ENCODE measurements at places on chromosomes 2 and 18.

DNA sequence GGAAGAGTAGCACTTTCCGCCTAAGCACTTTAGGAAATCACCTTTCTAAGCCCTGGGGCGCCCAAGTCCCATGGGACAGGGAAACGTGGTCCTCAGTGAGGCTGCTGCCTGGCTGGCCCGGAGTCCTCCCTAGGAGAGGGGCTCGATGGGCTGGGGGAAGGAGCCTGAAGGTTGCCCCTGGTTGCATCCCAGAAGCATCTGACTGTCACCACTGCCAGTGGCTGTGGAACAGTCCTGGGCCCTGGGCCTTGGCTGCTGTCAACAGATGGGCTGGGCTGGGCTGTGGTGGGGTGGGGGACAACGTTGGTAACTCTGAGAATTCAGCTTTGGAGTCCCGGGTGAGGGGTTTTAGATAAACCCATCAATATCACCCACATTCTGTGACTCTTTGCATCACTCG lies 22.5 kb downstream of the ASB1 start:
- no peaks in the 10 kb centered on the region for H3K27me3 ChIP-seq
- no peak for DNase-seq
- peaks cover 42% of the 10 kb centered on the region for H3K36me3 ChIP-seq
- no peak overlapping the region for H3K27ac ChIP-seq
- H3K4me1 ChIP-seq: peaks cover 7% of the 10 kb centered on the region

GRCh38 chr2:197237291-197238042 lies 73.1 kb downstream of the ANKRD44 start:
- peaks cover 26% of the 10 kb centered on the region for H3K36me3 ChIP-seq
- H3K4me3 ChIP-seq: peak overlapping the region; percentile 70
- H3K27ac ChIP-seq: peak overlapping the region; percentile 91
- no peak for DNase-seq
- H3K27me3 ChIP-seq: no peaks in the 10 kb centered on the region

DNA sequence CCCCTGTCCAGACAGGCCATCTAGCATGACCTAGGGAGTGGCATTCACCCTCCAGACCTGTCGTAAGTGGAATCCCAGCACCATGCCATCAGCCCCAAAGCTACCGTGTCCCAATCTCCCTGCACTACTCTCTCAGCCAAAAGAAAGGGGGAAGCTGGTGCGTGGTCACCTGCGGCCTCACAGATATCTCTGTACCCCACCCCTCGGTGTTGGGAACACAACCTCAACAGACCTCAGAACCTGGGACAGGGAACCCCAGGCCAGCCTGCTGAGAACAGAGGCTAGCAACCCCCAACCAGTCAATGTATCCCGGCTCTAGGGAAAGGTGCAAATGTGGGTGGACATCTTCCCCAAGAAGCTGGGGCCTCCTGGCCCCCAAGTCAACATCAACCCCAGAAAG lies 38.2 kb downstream of the LMAN2L start:
- no peak for DNase-seq
- no peak overlapping the region for H3K4me3 ChIP-seq
- no peaks in the 10 kb centered on the region for H3K27me3 ChIP-seq
- H3K4me1 ChIP-seq: no peaks in the 10 kb centered on the region
- H3K27ac ChIP-seq: no peak overlapping the region

DNA sequence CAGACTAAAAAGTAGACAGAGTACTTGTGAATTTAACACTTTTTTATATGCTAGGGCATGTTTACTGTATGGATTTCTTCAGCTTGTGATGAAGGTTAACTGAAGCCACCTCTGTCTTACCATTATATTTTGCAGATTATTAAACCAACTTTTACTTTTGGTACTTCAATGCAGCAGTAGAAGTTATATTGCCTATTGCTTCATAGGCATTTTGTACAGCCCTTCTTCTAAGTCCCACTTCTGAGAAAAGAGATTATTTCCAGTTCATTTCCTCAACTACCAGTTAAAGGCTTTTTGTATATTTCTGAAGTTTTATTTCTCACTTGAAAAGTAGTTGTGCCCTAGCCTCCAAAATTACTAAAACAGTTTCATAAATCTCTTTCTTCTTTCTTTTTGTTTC lies 256.4 kb upstream of the FBXO11 start:
- no peaks in the 10 kb centered on the region for H3K27me3 ChIP-seq
- no peak for DNase-seq

DNA sequence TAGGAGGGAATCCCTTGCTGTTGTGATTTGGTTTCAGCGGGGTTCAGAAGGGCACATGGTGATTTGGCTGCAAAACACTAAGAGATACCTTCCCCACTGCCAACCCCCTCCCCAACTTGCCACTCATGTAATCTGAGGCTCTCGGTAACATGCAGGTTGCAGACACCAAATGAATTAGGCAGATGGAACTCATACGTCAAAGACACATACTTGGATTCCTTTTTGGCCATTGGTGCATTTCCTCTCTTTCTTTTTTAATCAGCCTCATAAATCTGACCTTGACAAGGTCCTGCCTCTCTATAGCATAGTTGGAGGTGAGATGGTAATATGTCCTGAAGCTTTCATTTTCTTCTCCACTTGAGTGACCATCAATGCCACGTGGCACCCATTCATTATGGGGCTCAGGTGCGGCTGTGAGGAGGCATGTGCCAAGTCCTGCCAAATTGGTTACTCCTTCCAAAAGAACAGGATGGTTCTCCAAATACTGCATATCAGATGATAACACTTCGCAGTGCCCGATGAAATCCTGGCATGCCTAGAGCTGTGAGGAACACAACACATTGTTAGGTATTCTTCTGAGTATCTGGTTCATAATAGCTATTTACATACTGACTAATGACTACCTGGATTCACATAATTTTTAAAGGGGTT lies 8.3 kb upstream of the TMEM178A start:
- H3K4me3 ChIP-seq: no peak overlapping the region
- peaks cover 3% of the 10 kb centered on the region for H3K27me3 ChIP-seq
- no peaks in the 10 kb centered on the region for H3K36me3 ChIP-seq
- no peak for DNase-seq
- no peaks in the 10 kb centered on the region for H3K4me1 ChIP-seq

DNA sequence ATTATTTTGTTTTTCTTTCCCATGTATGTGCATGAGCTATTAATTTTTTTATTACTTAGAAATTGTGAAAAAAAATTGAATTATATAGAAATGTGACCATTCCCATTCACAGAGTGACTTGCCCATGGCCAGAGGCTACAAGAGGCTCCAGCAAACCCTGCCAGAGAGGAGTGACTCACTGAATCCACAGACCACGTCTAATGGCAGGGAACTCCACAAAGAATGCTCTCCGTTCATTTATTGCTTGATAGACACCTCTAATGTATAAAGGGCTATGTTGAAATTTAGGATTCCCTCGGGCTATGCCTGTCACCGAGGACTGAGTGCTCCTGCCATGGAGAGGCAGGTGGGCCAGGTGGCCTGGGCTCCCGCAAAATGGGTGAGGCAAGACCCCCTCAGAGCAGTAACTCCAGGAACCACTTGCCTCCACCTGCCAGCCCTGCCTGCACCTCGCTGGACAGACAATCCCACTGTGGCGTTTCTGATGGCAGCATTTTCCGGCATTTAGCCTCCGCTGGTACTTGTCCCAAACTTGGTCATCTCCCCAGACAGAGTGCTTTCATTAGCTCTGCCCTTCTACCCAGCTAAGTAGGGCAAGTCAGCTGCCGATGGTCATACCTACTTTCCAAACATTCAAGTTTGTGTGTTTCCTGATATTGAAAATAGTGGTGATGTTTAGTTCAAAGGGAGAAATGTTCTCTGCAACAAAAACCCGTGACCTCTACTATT lies 200.3 kb downstream of the PRKCE start:
- peaks cover 10% of the 10 kb centered on the region for H3K4me1 ChIP-seq
- no peak overlapping the region for H3K27ac ChIP-seq
- H3K27me3 ChIP-seq: no peaks in the 10 kb centered on the region
- no peak overlapping the region for H3K4me3 ChIP-seq

DNA sequence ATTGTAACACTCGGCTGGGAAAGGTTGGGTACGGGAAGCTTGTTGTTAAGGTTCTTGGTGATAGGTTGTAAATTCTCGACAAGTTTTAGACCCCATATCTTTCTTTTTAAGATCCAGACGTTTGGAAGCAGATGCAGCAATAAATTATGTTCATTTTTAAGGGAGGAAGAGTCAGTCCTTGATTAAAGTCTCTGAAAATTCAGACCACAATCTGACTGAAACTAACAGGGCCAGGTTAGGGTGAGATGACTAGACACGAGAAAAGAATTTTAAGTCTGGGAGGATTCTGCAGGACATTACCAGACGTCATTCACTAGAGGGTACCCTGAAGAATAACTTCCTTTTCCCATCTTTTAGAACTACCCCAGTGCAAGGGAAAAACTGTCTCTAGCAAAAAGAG lies 16.1 kb downstream of the WIPF1 start:
- H3K4me3 ChIP-seq: no peak overlapping the region
- H3K27me3 ChIP-seq: no peaks in the 10 kb centered on the region
- peak overlapping the region; percentile 82 for H3K27ac ChIP-seq
- peaks cover 50% of the 10 kb centered on the region for H3K36me3 ChIP-seq

DNA sequence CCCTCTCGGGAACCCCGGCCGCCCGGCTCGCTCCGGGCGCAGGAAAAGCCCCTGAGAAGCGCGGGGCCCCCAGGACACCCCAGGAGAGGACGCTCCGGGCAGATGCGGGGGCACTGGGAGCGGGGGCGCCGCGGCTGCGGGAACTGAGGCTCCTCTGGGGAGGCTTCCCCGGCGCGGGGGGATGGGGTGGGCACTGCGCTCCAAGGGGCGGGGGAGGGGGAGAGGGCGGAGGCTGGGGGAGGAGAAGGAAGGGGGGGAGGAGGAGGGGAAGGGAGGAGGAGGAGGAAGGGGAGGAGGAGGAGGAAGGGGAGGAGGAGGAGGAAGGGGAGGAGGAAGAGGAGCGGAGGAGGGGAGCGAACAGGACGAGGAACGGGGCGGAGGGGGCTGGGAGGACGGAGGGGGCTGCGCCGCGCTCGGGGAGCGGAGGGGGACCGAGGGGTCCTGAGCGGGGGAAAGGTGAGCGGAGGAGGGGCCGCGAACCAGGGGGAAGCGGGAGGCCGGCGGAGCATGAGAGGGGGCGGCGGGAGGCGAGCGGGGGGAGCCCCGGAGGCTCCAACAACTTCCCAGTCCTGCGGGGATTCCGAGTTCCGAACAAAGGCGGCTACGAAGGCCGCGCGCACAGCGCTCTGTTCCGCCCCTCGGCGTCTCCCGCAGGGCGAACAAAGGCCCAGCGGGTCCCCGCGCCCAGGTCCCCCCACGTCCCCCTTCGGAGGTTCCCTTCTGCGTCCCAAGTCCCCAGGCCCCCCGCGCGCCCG lies 742 bp downstream of the PXDN start:
- peak overlapping the region; percentile 76 for H3K4me3 ChIP-seq
- DNase-seq: no peak
- peaks cover 57% of the 10 kb centered on the region for H3K27me3 ChIP-seq
- peaks cover 6% of the 10 kb centered on the region for H3K4me1 ChIP-seq

DNA sequence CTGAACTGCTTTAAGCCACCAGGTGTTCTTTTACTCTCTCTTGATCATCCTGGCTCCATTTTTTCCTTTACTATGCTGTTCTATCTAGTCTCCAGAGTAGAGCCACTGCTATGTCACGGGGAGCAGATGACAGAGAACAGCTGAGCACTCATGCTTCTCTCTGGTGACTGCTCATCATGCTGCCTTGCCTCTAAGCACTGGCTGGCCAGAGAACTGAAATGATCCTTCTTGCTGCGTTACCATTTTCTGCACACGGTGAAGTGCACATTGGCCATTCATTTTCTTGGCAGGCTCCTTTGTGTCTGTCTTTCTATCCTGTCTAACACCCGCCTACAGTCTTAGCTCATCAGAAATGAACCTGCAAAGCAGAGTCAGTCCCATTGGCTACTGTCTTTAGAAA lies 86.0 kb downstream of the KCTD1 start:
- no peaks in the 10 kb centered on the region for H3K27me3 ChIP-seq
- H3K4me3 ChIP-seq: no peak overlapping the region
- H3K36me3 ChIP-seq: no peaks in the 10 kb centered on the region
- no peak overlapping the region for H3K27ac ChIP-seq
- no peak for DNase-seq
- peaks cover 9% of the 10 kb centered on the region for H3K4me1 ChIP-seq

DNA sequence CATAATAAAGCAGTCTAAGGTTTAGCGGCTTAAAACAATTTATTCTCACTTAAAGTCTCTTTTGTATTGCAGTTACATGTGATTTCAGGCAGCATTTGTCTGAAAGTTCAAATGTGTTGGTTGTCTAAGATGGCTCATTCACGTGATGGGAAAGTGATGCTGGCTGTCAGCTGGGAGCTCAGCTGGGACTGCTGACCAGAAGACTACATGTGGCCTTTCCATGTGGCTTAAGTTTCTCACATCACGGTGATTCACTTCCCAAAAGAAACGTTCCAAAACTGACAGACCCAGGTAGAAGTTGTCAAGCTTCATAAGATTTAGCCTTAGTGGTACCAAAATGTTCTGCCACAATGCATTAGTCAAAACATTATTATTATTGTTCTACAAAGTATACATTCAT lies 76.9 kb downstream of the TMEM131 start:
- DNase-seq: no peak
- H3K4me1 ChIP-seq: peaks cover 19% of the 10 kb centered on the region
- no peak overlapping the region for H3K4me3 ChIP-seq
- peaks cover 56% of the 10 kb centered on the region for H3K36me3 ChIP-seq

- no peak overlapping the region for H3K4me3 ChIP-seq
- DNase-seq: peak; percentile 54
- H3K36me3 ChIP-seq: no peaks in the 10 kb centered on the region
These were observed 15.4 kb upstream of the MLPH start for GRCh38 chr2:237471438-237472186.

All from activated naive CD8-positive, alpha-beta T cell treated with anti-CD3 and anti-CD28 coated beads for 36 hours (primary cell).